Activated CD8-positive, alpha-beta memory T cell treated with anti-CD3 and anti-CD28 coated beads, Interleukin-2, amount 50 U/mL, for 48 hours (primary cell): ENCODE measurements at places on chromosomes 7 and 10.

DNA sequence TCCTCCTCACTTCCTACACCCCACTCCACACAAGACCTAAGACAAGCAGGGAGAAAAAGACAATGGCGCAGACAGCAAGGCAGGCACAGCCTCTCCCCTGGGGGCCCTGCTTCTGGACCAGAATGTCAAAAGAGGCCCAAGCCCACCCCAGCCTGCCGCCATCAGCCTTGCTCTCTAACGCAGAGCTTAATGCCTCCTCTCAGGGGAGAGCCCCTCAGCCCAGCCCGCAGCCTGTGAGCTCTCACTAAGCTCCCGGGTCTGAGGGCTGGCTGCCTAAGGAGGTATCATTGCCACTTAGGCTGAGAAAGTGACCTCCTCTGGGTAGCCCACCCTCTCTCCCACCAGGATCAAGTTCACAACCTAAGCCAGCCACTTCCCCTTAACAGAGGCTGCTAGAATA, 16.7 kb downstream of the SLIT1 start:
- DNase-seq = no peak

DNA sequence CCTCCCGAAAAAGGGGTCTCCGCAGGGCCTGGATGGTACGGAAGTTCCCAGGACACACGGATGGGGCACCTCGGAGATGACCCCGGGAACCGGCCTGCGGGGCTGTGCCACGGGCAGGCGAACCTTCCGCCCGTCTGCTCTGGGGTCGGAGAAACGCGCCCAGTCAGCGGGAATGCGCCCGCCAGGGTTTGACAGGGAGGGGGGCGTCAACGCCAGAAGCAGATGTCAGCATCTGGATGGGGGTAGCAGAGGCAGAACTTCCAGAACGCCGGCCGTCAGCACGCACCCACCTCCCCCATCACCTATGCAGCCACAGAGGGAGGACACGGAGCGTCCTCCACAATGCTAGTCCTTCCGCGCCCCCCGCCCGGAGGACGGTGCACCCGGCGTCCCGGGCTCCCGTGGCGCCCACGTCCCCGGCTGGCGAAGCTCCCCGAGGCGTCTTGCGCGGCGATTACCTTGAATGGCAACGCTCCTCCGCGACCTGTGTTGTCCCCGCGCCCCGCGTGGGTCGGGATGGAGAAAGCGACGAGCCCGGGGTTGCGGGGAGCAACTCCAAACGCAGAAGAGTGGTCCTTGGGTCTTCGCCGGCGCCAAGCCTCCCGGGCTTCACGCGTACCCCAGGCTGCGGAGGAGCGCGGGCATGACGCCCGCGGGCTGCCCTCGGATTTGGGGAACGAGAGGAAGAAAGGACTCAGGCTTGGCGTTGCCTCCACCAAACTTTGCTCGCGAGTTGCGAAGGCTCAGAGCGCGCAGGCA, 561 bp downstream of the FGFR2 start:
- DNase-seq = no peak

- DNase-seq = no peak
Observed at GRCh38 chr7:140641524-140642195, 1.0 kb upstream of the DENND2A start.

DNA sequence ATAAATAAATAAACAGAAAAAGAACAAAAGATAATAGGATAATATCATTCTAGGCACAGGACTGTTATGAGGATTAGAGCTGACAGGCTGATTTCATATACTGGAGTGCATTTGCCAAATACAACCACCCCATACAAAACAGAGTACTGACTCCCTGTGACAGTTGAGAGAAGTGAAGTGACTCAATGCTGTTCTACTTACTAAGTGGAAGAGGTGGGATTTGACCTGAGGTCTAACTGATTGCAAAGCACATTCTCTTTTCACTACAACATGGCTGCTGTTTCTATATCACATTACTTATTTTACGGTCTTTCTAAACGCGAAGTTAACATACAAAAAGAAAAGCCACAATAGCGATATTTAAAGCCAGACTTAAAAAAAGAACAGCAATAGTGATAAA, 51.4 kb downstream of the ITGB1 start:
- DNase-seq = no peak

- DNase-seq = no peak
Observed at GRCh38 chr7:142668495-142668894, 80.8 kb upstream of the PRSS1 start.

DNA sequence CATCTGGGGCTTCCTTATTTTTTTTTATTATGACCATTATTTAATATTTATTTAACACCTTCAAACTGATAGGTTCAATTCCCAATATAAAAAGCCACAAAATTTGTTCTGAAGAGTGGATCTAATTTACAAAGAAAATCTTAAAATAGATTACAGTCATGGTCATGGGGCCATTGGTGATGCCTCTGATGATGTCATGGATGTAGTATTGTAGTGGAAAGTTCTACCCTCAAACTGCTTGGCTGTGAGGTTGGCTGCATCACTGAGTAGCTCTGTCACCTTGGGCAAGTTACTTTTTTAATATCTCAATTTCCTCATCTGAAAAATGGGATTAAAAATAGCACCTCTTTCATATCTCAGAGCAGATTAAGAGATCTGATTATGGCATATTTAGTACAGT, 128.5 kb downstream of the DKK1 start:
- DNase-seq = no peak

DNA sequence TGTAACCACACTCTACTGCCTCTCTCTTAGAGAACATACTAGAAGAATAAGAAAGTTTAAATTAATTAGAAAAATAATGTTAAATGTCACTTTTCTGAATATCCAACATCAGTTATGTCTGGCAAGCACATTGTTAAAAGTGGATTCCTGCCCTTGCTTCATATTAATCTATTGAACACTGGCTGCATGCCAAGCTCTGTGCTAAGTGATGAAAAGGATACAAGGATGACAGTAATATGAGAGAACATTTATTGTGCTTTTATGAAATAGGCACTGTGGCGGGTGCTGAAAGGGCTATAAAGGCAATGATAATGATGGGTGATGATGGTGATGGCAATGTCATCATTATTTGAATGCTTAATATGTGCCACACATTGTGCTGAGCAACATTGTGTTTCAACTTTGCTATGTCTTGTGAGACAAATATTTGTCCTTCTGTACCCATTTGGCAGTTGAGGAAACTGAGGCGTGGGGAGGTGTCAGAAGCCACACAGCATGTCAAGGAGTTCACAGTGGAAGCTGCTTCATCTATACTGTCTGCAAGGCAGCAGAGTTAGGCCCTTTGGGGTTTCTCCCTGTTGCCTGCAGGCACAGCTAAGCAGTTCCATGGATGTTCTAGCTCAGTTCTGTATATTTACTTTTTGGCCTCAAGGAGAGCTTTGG, 64.2 kb upstream of the RAPGEF5 start:
- no peak for DNase-seq

GRCh38 chr10:97743169-97743943, 6.4 kb downstream of the ZFYVE27 start:
- DNase-seq = no peak

DNA sequence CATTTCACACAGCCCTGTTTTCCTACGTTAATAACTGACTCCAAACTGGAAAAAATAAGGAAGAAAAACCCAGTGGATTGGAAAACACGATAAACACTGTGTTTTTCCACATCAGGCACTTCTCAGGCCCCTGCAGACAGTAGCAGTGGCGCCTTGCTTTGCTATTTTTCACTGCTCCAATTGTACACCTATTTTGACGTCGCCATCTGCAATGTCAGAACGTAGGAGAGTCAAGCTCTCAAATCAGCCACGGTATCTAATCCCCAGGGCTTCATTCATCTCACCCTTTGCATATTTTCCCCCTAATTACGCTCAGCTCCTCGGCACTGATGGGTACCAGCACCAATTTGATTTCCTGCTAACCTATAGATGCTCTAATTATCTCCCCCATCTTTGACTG, 338.1 kb upstream of the GALNT17 start:
- no peak for DNase-seq

GRCh38 chr7:135758531-135758932, 9.9 kb upstream of the FAM180A start:
- DNase-seq = no peak

- no peak for DNase-seq
Observed at GRCh38 chr10:133534417-133534816, 7.3 kb downstream of the CYP2E1 start.

DNA sequence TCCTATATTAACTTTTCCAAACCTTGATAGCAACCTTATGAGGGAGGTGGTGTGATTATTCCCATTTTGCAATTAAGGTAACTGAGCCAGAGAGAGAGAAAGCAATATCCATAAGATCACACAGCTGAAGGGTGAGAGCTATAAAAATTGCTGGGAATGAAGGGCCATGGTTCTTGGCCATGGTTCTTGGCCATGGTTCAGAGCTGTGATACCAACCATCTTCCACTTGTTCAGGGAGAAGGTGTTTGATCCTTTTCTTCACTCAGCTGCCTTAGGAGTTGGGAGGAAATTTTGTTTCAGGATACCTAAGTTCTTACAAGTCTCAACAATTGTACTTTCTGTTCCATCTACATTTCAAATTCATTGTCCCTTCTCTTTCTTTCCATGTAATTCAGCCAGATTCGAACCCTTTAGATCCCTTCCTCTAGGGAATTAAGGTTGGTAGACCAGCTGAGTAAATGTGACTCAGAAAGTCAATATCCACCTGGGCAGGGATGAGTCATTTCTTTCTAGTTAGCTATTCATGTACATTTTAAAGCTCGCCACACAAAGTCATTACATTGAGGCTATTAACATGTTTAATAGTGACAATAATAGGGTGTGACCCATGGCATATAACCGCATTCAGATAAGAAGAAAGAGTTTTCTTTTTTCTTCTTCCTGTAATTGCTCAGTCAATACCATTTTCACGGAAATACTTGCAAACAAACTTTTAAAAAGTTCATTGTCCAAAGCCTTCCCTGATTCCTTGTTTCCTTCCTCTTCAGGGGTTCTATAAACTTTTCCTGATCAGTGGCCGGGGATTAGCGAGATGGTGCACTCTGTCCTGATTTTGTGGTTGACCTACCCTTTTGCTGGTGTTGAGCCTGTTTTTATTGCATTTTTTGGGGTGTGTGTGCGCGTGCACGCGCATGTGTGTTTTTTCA, 143.4 kb downstream of the TCF7L2 start:
- no peak for DNase-seq

GRCh38 chr10:2122431-2123124, 385.3 kb upstream of the ADARB2 start:
- DNase-seq = no peak

DNA sequence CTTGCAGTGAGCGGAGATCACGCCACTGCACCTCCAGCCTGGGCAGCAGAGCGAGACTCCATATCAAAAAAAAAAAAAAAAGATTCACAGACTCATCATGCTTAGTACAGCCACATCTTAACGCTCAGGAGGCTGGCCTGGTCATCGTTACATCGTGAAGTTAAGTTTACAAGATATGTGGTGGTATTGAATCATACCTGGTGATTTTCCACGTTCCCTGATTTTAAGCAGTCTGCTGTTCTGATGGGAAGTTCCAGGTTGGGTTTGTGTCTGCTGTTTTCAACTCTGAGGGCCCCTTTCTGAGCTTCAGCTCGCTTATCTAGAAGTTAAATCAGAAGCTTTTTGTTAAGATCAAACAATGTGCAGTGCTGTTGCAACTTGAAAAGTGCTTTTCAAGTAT, 6.9 kb downstream of the PPP2R2D start:
- DNase-seq = no peak

- no peak for DNase-seq
Observed at GRCh38 chr7:34184466-34184865, 279.1 kb downstream of the BMPER start.

GRCh38 chr7:85457911-85458310, 271.1 kb upstream of the SEMA3D start:
- no peak for DNase-seq

DNA sequence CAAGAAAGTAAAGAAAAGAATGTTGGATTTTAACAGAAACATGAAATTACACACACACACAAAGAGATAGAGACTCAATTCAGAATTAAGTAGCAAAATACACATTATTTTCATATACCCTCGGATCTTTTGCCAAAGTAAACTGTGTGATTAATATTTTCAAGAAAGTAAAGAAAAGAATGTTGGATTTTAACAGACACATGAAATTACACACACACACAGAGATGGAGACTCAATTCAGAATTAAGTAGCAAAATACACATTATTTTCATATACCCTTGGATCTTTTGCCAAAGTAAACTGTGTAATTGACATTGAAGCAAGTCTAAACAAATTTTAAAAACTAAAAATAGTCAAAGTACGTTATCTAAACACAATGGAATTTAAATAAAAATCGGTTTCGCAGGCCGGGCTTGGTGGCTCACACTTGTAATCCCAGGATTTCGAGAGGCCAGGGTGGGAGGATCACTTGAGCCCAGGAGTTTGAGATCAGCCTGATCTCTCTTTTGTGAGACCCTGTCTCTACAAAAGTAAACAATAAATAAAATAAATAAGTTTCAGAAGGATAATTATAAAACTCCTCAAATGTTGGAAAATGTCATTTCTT, 337.3 kb upstream of the MAGI2 start:
- no peak for DNase-seq

GRCh38 chr10:107692072-107692471, 527.6 kb upstream of the SORCS1 start:
- DNase-seq = no peak

DNA sequence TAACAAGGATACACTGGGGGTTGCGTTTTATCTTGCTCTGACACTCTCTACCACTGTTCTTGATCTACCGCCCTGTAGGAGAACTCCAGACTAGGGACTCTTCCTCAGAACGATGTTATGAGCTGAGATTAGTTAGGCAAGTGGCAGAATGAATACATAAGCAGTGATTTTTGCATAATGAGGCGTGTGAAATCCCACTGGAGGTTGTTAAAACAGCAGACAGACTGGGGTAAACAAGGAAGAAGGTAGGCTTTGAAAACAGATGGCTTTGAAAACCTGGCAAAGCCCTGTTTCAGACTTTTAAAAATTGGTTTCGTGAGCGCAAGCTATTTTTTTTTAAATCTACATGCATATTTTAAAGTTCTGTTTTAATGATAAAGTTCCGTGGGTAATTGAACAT, 785.2 kb downstream of the TYW1 start:
- DNase-seq = no peak

DNA sequence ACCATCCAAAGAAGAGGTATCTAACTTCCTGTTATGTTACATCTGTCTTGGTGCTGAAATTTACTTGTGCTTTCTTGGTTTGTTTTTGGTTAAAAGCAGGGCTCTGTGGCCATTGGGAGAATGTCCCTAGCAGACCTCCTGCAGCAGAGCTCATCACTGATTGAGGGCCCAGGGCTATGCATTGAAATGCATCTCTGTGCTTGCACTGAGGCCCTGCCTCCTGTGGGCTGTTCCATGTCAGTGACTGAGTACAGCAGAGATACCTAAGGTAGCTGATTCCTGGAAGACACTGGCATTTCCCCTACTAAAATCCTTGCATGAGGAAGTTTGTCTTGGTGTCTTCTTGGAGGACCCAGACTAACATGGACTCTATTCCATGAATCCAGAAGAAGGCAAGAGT, 213.9 kb downstream of the FRMD4A start:
- DNase-seq = no peak

DNA sequence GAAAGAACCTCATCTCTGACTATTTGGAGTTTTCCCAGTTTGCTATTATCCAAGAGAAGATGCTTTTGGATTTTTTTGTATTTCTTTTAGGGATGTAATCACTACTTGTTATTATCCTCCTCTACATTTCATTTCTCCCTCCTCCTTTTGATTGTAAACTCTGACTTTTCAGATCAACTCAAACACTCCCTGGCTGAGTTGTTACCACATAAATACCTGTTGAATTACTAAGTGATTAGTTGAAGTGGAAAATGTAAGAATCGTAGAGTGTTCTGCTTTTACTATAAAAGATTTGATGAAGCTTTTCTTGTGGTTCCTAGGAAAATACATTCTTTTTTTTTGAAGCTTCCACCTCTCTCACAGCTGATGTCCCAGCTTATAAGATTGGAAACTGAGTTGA, 164.1 kb upstream of the C1GALT1 start:
- no peak for DNase-seq
